ENCODE measurements at places on chromosomes 4 and X.

GRCh38 chrX:33128048-33128805 is 83.1 kb downstream of the DMD start:
- no peak for DNase-seq

GRCh38 chr4:98728433-98728832 is 70.0 kb upstream of the TSPAN5 start:
- no peak for DNase-seq

- no peak for DNase-seq
These were observed 109.6 kb upstream of the GIMD1 start for GRCh38 chr4:106478152-106478551.

GRCh38 chr4:107856901-107857300 is 32.2 kb downstream of the SGMS2 start:
- DNase-seq, result no peak

- no peak for DNase-seq
These were observed 35.9 kb upstream of the CLCN4 start for GRCh38 chrX:10120828-10121227.

GRCh38 chrX:13690836-13691235 is 1.9 kb downstream of the RAB9A start:
- no peak for DNase-seq

- DNase-seq, result no peak
These were observed 628 bp downstream of the SCLT1 start for GRCh38 chr4:129092631-129093190.

DNA sequence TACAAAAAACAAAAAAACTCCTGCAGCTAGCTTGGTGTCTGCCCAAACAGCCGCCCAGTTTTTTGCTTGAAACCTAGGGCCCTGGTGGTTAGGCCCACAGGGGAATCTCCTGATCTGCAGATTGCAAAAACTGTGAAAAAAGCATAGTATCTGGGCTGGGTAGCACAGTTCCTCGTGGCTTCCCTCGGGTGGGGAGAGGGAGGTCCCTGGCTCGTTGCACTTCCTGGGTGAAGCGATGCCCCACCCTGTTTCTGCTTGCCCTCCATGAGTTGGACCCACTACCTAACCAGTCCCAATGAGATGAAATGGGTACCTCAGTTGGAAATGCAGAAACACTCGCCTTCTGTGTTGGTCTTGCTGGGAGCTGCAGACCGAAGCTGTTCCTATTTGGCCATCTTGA is 18.6 kb upstream of the BRWD3 start:
- DNase-seq, result no peak

GRCh38 chrX:49266523-49267445 is 2.3 kb upstream of the FOXP3 start:
- no peak for DNase-seq

GRCh38 chr4:138727731-138728130 is 287.9 kb upstream of the NOCT start:
- no peak for DNase-seq

- no peak for DNase-seq
These were observed 100.2 kb upstream of the USP38 start for GRCh38 chr4:143084566-143084965.

DNA sequence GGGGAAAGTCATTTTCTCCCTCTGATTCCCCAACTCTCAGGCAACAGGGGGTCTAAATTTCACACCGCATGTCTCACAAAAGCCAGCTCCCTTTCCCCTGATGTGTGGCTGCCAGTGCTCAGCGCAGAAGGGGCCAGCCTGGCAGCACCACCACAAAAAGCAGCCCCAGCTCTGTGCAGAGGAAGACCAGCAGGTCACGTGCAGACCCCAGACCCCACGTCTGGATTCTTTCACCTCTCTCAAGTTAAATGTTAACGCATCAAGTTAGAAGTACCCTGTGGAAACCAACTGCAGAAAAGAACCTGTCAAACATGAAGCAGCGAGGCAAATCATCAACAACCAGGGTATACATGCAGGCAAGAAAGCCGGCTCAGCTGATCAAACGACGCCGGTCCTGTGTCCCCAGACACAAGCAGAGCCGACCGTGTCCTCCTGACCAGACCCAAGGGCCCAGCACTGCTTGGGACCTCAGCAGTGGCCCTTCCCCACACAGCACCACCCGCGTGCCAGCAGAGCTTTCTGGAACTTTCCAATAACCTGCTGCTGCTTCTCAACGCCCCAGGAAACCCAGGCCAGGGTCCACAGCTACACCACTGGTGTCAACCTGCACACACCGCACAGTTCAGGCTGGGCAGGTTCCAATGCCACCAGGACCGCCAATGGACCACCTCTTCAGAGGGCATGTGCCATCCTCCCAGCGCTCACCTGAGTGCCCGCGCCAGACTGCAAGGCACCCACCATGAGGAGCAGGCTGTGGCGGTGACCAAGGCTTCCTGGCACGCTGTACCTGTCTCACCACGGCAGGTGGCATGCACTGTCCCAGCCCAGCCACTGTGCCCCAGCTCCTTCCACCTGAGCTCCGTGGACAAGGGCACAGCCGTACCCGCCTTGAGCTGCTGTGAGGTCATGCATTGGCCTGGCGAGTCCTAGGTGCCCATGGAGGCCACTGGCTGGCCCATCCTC is 4.0 kb downstream of the LRPAP1 start:
- no peak for DNase-seq

- no peak for DNase-seq
These were observed 309.9 kb downstream of the SPOCK3 start for GRCh38 chr4:166924424-166924823.

DNA sequence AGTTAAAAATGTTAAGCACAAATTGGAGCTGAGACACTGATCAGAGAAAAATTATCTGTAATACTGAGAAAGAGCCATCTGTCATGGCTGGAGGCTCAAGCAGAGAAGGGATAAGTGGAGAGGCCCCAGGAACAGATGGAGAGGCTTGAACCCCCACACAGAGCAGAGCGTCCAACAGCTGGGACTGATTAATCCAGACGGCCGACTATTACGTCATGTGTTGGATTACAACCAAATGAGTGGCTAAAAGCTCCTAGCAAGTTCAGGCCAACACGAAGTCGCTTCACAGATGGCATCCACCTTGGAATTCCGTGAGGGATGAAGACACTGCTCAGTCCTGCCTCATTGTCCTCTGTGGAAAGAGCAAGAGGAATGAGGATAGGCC is 57.7 kb upstream of the ATXN3L start:
- DNase-seq, result no peak

DNA sequence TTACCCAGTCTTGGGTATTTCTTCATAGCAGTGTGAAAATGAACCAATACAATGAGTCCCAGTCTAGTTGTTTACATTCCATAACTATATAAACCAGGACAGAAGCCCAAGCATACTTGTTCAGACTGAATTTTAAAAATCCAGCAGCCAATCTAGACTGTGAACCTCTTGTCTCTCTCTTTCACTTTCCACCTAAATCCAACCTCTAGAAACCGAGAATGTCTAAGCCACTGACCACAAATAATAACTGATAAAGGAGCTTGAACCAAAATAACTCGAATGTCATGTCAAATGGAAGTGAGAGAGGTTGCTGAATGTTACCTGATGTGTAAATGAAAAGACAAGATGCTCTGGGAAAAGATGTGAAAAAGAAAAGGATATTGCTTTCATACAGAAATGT is 544.7 kb downstream of the NLGN4X start:
- no peak for DNase-seq

DNA sequence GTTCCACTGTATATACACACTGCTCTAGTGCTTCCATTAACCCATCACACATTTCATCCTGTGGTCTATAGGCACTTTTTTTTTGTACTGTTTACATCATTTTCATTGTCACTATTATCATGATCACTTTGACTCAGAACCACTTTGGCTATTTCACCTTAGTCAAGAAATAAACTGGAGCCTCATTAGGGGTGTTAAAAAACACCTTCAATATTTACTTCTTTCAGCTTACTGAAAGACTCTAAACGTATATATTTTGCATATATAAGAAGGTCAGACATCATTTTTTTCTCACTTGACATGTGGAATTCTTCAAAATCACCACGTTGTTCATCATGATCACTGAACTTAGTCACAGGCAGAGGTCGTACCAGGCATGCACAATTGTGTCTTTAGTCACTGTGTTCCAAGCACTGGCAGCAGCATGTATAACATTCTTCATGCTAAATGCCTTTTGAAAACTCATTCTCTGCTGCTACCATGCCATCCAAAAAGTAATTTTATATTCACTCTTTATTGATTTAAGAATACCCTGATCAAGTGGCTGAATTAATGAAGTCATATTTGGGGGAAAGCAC is 229.2 kb upstream of the ARSJ start:
- no peak for DNase-seq

GRCh38 chr4:87025023-87025613 is 90.3 kb downstream of the AFF1 start:
- no peak for DNase-seq

DNA sequence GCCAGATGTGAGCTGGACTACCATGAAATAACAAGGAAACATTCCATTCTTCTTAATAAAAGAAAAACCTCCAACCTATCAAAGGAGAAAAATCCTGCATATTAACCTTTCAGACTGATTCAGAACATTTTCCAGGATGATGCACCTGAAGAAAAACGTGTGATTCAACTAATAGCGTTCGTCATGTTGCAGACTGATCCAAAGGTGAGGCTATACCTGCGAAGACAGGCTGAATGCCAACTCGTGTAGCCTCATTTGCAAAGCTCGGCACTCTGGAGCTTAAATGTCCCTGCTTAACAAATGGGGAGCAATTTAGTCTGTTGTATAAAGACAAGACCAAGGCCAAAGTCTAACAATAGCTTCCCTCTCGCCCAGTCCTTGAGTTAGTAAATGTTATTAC is 172.0 kb upstream of the NOCT start:
- no peak for DNase-seq

DNA sequence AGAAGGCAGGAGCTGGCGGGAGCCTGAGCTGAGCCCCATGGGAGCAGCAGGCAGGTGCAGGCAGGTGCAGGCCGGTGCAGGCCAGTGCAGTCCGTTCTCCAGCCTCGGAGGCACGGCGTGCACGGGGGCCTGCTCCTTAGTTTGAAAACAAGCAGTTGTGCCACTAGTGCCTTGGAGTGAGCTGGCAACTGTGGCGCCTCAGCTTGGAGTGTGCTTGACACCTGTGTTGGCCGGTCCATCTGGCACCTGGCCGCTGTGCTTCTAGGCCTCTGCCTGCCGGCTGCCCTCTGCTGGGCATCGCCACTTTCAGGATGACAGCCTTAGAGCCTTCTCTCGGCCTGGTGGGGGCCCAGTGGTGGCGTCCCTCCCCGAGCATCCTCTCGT is 47.9 kb downstream of the RGS12 start:
- no peak for DNase-seq

GRCh38 chr4:31968842-31969241 is 1248.7 kb downstream of the PCDH7 start:
- no peak for DNase-seq

DNA sequence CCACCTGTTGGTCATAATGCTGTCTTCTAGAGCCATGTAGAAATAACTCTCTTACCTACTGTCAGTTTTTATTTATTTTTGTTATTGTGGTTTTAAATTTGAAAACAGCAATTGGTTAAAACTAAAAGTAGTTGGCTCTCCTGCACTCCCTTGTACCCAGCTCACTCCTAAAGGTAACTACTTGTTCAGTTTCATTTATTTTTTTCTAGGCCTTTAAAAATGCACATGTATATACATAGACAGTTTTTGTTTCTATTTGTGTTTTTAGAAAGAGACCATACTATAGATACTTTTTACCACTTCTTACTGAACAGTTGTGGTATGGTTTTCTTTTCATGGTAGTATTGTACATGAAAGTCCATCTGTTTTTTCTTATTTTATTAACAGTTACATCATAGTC is 16.8 kb downstream of the SMAD1 start:
- DNase-seq, result no peak

DNA sequence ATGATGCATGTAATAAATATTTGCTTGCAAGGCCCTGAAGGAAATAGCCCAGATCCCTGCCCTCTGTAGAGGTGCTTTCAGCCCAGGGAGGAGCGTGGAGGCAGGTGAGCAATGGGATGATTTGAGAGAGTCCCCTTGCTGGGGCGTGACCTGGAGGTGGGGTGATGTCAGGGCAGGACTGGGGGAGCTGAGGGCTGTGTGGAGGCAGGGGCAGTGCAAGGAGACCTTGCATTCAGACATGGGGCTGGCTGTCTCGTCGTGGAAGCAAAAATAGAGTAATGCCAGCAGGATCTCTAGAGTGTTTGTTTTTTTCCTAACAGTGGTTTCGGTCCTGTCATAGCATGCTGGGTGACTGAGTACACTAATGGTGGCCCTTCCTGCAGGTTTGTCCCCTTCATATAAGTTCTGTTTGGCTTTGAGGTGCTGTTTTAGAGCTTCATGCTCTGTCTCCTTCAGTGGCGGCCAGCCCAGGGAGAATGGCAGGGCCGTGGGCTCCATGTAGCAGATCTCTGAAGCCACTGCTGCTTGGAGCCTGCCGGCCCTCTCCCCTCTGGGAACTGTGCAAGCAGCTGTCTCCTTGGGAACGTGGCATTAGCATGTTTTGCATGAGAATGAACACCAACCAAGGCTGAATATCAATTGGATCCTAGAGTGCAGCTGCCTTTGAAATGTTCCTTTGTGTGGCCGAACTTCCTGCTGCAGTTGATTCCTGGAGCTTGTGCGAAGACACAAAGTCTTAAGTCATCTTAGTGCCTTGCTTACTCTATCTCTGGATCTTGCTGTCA is 39.3 kb upstream of the CLDN34 start:
- DNase-seq, result no peak

- DNase-seq, result no peak
These were observed 37.1 kb upstream of the IRAK1 start for GRCh38 chrX:154056770-154057241.

DNA sequence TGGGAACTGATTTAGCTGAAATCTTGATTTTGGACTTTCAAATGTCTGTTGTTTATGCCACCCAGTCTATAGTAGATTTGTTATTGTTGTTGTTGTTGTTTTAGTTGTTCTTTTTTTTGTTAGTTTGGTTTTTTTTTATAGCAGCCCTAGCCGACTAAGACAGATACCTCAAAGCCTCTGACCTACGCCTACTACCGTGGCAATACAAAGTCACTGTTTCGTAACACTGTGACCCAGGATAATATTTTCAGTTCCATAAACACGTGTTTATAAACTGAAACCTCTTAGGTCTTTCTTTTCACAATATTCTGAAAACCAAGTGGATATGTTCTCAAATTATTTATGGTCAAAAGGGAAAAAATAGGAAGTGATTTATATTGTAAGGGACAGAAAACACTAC is 32.8 kb downstream of the VCX2 start:
- no peak for DNase-seq

DNA sequence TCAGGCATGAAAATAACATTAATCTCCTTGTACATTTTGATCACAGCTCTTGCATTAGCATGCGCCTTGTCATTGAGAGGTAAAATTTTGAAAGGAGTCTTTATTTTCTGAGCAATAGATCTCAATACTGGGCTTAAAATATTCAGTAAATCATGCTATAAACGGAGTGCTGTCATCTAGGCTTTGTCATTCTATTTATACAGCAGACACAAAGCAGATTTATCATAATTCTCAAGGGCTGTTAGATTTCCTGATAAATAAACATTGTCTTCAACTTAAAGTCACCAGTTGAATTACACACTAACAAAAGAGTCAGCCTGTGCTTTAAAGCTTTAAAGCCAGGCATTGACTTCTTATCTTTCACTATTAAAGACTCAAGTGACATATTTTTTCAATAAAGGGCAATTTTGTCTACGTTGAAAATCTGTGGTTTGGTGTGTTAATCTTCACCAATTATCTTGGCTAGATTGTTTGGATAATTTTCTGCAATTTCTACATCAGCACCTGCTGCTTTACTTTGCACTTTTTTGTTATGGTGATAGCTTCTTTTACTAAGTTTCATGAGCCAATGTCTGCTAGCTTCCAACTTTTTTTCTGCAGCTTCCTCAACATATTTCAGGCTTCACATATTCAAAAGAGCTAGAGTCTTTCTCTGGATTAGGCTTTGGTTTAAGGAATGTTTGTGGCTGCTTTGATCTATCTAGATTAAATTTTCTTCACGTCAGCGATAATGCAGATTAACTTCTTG is 27.9 kb upstream of the UGT2B4 start:
- no peak for DNase-seq

Data from tibial nerve (tissue), 4 donors.